ENCODE measurements at places on chromosomes 12 and 14. TPM values are rescaled to one million over a fixed set of nuclear protein-coding genes. Genes with fewer than 3 reads are reported as not detected.

Gene OR6C76
- not detected for total RNA-seq

Gene MMP19
- 5.2 TPM for total RNA-seq

Gene RD3L
- not detected for total RNA-seq

Gene CRIP2
- 37.4 TPM for total RNA-seq

Gene CD163L1
- under 0.01 TPM for total RNA-seq

Gene MUCL1
- total RNA-seq = not detected

Gene SIRT4
- total RNA-seq = 2.4 TPM

Gene GARIN6
- not detected for total RNA-seq

Gene GCH1
- 2.5 TPM for total RNA-seq

Gene MSI1
- not detected for total RNA-seq

Gene AMHR2
- not detected for total RNA-seq

Gene LRRC10
- total RNA-seq = not detected

Gene SCN8A
- 45.0 TPM for total RNA-seq

Gene MFAP5
- total RNA-seq = 5.8 TPM

All from uterine smooth muscle cell (primary cell).